ENCODE measurements at places on chromosomes 5 and 9. TPM values are rescaled to one million over a fixed set of nuclear protein-coding genes. Genes with fewer than 3 reads are reported as not detected.
A peak's percentile ranks its signal among the peaks of the same experiment; 100 is the strongest.

- no peak for DNase-seq
These were observed 21.7 kb upstream of the FAT2 start for GRCh38 chr5:151612689-151613427.

DNA sequence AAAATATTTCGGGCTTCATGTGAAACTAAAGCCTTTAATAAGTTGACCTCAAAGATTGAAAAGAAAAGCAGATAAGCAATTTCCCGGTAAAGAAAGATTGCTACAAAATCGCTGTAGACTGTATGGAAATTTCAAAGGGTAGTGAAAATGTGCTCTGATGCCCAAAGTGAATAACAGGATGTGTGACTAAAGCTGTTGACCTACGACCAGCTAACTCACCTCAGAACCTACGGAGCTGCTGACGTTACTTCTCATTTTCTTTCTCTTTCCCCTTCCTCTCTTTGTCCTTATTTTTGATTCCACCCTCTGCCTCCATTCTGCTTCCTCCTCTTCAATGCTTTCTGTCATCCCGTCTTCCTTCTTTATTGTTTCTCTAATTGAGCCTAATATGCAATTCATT is 103.2 kb downstream of the PDE4D start:
- no peak for DNase-seq

- no peak for DNase-seq
These were observed 179.6 kb downstream of the MLLT3 start for GRCh38 chr9:20442461-20443319.

Gene STC2
- 36.6 TPM for total RNA-seq

Gene PLPP7
- not detected for total RNA-seq

GRCh38 chr5:64566310-64566916 is 60.6 kb downstream of the RGS7BP start:
- DNase-seq = no peak

- DNase-seq = no peak
These were observed 323.6 kb downstream of the SEMA5A start for GRCh38 chr5:9222054-9222976.

GRCh38 chr9:87615547-87616148 is 110.3 kb upstream of the CTSL start:
- peak; percentile 33 for DNase-seq

Gene PKN3
- 2.8 TPM for total RNA-seq
